ENCODE measurements at places on chromosomes 6 and 20.

- no peak for DNase-seq
Observed at GRCh38 chr6:137297887-137298286, 78.7 kb upstream of the IFNGR1 start.

- DNase-seq = no peak
Observed at GRCh38 chr6:74899416-74899815, 306.4 kb downstream of the COL12A1 start.

DNA sequence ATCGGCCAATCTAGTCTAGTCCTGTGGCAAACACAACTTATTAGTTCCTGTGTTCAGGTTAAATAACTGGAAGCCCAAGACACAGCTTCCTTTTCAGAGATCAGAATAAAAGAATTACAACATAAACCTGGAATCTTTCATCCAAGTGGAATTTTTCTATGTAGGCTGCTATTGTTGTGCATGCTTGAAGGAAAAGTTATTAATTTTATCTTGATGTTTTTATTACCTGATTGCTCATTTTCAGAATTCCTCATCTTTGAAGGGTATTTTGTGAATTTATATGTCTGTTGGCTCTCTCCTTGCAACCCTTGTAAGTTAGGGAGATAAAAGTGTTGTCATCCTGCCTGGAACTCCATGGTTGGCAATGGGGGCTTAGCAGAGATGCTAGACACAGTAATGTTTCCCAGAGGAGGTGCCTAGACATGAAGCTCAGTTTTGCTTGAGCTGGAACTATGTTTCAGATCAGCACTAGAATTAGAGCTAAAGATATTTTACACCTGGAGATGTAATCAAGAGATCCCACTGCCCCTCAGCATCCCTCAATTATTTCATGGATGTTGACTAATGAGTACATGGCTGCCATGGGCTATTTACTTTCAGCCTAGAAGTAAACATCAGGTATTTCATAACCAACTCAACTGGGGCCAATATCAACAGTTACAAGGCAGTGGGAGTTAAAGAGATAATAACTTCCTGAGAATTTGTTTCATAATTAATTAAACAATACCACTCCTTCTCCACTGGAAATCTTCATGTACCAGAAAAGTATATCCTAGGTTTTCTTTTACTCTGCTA, 367.0 kb upstream of the MARCKS start:
- no peak for DNase-seq

DNA sequence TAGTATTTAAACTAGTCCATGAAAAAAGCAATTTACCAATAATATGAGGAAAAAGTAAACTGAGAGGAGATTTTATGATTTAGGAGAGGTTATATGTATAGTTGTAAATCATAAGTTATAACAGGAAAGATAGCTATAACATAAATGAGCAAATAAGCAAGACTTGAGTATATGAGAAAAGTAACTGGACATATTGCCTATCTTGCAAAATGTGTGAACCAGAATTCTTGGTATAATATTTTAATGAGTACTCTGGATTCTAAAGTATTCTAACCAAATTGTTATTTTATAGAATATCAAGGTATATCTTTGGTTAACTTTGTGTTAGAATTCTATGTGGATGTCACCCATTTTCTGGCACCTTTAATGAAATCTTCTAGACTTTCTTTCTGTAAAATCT, 124.6 kb downstream of the PHF3 start:
- DNase-seq = no peak

DNA sequence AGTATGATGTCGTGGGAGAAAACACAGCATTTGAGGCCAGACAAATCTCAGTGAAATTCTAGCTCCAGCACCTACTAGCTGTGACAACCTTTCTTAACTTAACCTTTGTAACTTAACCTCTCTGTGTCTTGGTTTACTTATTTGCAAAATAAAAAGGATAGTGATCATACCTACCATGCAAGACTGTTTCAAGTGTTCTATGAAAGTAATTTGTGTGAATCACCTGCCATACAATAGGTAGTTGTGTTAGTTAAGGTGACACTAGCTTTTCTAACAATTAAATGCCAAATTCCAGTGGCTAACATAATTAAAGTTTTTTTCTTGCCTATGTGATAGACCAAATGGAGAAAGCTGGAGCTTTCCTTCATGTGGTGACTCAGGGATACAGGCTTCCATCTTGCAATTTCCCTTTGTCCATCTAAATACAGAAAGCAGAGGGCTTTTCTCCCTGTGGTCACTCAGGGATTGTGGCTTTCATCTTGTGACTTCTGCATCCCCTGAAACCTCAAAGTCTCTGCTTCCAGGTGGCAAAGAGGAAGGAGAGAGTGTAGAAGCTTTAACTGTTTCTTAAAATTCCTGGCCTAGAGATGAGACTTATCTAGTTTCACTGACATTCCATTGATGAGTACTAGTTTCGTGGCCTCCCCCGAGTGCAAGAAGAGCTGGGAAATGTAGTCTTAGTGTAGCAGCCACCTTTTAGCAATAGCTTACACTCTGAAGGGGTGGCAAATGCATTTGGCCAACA, 311.4 kb downstream of the CLIC5 start:
- DNase-seq = no peak

DNA sequence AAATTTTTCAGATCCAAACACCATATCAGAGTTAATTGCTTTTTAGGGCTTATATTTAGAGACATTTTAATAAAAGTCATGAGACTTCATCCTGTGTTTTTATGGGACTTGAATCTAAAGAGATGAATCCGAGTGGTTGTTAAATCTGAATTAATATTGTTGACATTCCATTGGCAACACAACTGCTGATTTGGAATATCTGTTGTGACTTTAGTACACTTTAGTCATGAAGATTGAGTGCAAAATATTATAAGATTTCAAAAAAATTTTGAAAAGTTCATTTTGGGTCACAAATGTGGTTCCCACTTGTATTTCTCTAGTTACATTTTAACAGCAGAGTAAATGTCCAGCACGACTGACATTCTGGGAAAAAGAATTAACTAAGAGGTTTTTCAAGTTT, 442.7 kb upstream of the HSF2 start:
- no peak for DNase-seq

GRCh38 chr6:6518631-6519427, 69.7 kb upstream of the LY86 start:
- DNase-seq = no peak

DNA sequence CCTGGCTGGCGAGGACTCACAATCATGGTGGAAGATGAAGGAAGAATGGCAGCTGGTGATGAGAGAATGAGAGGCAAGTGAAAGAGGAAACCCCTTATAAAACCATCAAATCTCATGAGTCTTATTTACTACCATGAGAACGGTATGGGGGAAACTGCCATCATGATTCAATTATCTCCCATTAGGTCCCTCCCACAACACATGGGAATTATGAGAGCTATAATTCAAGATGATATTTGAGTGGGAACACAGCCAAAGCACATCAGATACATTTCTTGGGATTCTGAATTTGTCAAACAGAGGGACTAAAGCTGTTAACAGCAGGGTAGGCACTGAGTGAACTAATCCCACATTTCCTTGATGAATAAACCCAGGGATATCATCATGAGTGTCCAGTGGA, 116.2 kb upstream of the PLCB4 start:
- no peak for DNase-seq

- DNase-seq = no peak
Observed at GRCh38 chr6:127190552-127190951, 72.1 kb downstream of the RSPO3 start.

- no peak for DNase-seq
Observed at GRCh38 chr6:104532462-104532861, 327.3 kb downstream of the HACE1 start.

GRCh38 chr6:19873031-19873430, 35.9 kb downstream of the ID4 start:
- DNase-seq = no peak

DNA sequence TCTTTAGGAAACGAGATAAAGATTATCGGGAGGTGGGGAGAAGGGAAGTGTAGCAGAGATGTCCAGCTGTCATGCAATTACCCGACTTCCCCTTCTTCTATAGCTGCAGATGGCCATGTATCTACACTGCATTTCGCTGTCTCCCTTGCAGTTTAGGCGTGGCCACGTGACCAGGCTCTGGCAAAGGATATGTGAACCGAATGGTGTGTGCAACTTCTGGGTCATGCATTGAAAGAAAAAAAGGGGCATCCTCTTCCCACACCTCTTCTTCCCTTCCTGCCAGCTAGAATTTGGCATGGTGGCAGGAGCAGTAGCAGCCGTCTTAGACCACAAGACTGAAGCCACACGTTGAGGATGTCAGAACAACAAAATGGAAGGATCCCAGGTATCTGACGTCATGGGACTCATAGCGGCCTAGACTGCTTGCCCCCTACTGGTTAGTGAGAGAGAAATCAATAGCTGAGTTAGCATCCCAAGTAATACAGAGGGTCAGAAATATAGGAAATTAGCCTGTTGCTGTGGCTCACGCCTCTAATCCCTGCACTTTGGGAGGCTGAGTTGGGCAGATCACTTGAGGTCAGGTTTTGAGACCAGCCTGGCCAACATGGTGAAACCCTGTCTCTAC, 32.8 kb downstream of the TCF15 start:
- DNase-seq = no peak

GRCh38 chr6:119627908-119628669, 278.5 kb upstream of the MAN1A1 start:
- DNase-seq = no peak

- DNase-seq = no peak
Observed at GRCh38 chr6:138205437-138206094, 12.7 kb downstream of the PBOV1 start.

- no peak for DNase-seq
Observed at GRCh38 chr6:152026291-152026690, 218.8 kb downstream of the ESR1 start.

DNA sequence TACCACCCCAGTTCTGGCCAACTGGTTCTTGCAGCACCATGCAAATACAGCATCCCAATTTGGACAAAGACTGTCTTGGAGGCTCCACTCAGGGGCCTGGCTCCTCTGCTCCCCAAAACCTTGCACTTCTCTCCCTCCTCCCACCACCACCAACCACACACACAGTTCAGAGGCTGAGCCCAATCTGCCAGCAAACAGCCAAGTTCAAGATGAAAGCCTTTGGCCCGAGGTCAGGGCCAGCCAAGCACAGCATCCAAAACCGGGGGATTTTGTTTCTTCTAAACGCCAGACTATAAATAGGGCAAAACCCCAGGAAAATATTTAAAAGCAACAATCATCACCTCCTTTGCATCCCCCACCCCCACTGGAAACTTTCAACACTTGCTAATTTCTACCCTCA, 5.7 kb downstream of the KCNK5 start:
- no peak for DNase-seq

- no peak for DNase-seq
Observed at GRCh38 chr20:7702141-7702540, 238.1 kb downstream of the HAO1 start.

Measured in activated T-cell treated with anti-CD3 and anti-CD28 coated beads, Interleukin-2, amount 50 U/mL, for 72 hours (primary cell).